ENCODE measurements at places on chromosomes 3 and 15.
A peak's percentile ranks its signal among the peaks of the same experiment; 100 is the strongest.

GRCh38 chr15:91420689-91421088 lies 320.6 kb downstream of the SV2B start:
- DNase-seq: no peak

GRCh38 chr3:150005243-150006112 lies 34.8 kb upstream of the PFN2 start:
- DNase-seq: no peak

GRCh38 chr3:11996480-11996879 lies 7.7 kb upstream of the SYN2 start:
- no peak for DNase-seq

GRCh38 chr3:182400838-182401237 lies 392.5 kb upstream of the ATP11B start:
- DNase-seq: no peak

GRCh38 chr3:38555149-38555840 lies 59.2 kb downstream of the EXOG start:
- DNase-seq: no peak

- peak; percentile 74 for DNase-seq
These were observed at the start of gene DNAJA4 for GRCh38 chr15:78264304-78265136. Gene DNAJA4, plus strand, starts transcription at chr15:78264562. Its CDS starts 202 bp downstream, at chr15:78264764.

DNA sequence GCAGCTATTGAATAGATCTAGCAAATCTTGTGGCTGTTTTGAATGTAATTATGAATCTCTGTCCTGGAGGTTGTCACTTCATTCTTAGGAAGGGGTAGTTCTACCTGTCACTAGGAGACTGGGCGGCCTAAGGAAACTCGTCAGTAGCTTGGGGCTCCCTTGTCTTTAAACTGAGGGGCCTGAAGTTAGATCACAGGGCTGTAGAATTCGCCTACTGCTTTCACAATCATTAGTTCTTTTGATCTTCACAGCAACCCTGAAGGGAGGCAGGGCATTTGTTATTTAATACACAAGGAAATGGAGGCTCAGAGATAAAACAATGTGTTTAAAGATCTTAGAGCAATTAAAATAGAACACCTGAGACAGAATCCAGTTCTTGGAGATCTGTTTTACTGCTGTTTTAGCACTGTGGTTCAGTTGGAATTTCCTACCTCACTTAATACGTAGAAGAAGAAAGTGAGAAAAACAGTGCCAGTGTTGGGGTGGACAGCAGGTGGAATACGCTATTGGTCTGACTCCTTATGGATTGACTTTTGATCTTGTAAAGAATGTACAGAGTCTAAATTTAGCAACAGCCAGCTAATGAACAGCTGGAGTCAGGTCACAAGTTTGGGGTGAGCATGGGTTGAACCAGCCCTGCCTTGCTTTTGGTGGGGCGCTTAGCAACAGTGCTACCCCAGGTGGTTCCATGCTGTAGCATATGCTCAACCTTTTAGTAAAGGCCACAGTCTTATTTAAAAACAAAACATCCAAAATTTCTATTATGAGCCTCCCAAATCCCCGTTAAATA lies 71.4 kb upstream of the BHLHE40 start:
- no peak for DNase-seq

- DNase-seq: no peak
These were observed 142.9 kb upstream of the BFSP2 start for GRCh38 chr3:133256787-133257483.

Data from CD4-positive, alpha-beta T cell treated with Interleukin-17A for 4 hours (primary cell).